ENCODE measurements at places on chromosomes 5 and 9. TPM values are rescaled to one million over a fixed set of nuclear protein-coding genes. Genes with fewer than 3 reads are reported as not detected.

GRCh38 chr5:68554571-68555279, 339.2 kb downstream of the PIK3R1 start:
- H3K4me3 ChIP-seq = no peak overlapping the region
- DNase-seq = no peak
- H3K27ac ChIP-seq = no peak overlapping the region

The SCGB3A2 gene
- not detected for total RNA-seq

GRCh38 chr5:84622461-84622860, 237.8 kb upstream of the EDIL3 start:
- no peak for DNase-seq
- no peaks in the 10 kb centered on the region for H3K27me3 ChIP-seq
- H3K27ac ChIP-seq = no peak overlapping the region
- no peak overlapping the region for H3K4me3 ChIP-seq
- no peaks in the 10 kb centered on the region for H3K36me3 ChIP-seq

GRCh38 chr9:114551750-114552685, 35.6 kb upstream of the ATP6V1G1 start:
- H3K36me3 ChIP-seq = no peaks in the 10 kb centered on the region
- peaks cover 13% of the 10 kb centered on the region for H3K4me1 ChIP-seq
- H3K4me3 ChIP-seq = no peak overlapping the region
- peak; percentile 68 for DNase-seq
- peak overlapping the region; percentile 38 for H3K27ac ChIP-seq

DNA sequence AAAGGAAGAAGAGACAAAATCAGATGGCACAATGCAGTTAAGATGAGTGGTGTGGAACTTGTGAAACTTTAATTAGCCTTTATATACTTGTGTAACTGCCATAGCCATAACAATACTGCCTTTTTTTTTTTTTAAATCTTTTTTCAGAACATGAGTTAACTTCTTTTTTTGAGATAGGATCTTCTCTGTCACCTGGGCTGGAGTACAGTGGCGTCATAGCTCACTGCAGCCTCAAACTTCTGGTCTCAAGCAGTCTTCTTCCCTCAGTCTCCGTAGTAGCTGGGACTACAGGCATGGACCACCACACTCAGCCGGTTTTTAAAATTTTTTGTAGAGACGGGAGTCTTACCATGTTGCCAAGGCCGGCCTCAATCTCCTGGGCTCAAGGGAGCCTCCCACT, 37.2 kb downstream of the GPBP1 start:
- H3K4me3 ChIP-seq = no peak overlapping the region
- H3K4me1 ChIP-seq = peaks cover 46% of the 10 kb centered on the region
- DNase-seq = no peak
- no peak overlapping the region for H3K27ac ChIP-seq
- no peaks in the 10 kb centered on the region for H3K36me3 ChIP-seq

GRCh38 chr9:33510262-33511183, 13.5 kb upstream of the ANKRD18B start:
- DNase-seq = peak; percentile 79
- H3K27ac ChIP-seq = peak overlapping the region; percentile 85
- H3K36me3 ChIP-seq = no peaks in the 10 kb centered on the region
- H3K27me3 ChIP-seq = no peaks in the 10 kb centered on the region
- H3K4me3 ChIP-seq = peak overlapping the region; percentile 49
- H3K4me1 ChIP-seq = no peaks in the 10 kb centered on the region

The LCN2 gene
- not detected for total RNA-seq

GRCh38 chr5:67200809-67201562, 4.4 kb upstream of the CD180 start:
- peaks cover 6% of the 10 kb centered on the region for H3K4me1 ChIP-seq
- no peaks in the 10 kb centered on the region for H3K27me3 ChIP-seq
- H3K36me3 ChIP-seq = no peaks in the 10 kb centered on the region
- DNase-seq = no peak
- H3K27ac ChIP-seq = no peak overlapping the region

- H3K4me3 ChIP-seq = no peak overlapping the region
- no peak overlapping the region for H3K27ac ChIP-seq
- no peaks in the 10 kb centered on the region for H3K4me1 ChIP-seq
- H3K27me3 ChIP-seq = peaks cover 14% of the 10 kb centered on the region
- H3K36me3 ChIP-seq = no peaks in the 10 kb centered on the region
Observed at GRCh38 chr9:135463140-135463539, 16.4 kb upstream of the PPP1R26 start.

DNA sequence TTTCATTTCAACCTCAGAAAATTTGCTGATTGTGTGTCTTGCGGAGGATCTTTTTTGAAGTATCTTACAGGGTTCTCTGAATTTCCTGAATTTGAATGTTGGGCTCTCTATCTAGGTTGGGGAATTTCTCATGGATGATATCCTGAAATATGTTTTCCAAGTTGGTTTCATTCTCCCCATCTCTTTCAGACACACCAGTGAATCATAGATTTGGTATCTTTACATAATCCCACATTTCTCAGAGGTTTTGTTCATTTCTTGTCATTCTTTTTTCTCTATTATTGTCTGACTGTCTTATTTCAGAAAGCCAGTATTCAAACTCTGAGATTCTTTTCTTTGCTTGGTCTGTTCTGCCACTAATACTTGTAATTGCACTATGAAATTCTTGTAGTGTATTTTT, 456.9 kb downstream of the PRELID2 start:
- no peaks in the 10 kb centered on the region for H3K36me3 ChIP-seq
- H3K4me3 ChIP-seq = no peak overlapping the region
- H3K27me3 ChIP-seq = no peaks in the 10 kb centered on the region
- no peaks in the 10 kb centered on the region for H3K4me1 ChIP-seq
- no peak for DNase-seq
- no peak overlapping the region for H3K27ac ChIP-seq

The ANKRD18B gene
- total RNA-seq = not detected

The TRIM14 gene
- 13.2 TPM for total RNA-seq

DNA sequence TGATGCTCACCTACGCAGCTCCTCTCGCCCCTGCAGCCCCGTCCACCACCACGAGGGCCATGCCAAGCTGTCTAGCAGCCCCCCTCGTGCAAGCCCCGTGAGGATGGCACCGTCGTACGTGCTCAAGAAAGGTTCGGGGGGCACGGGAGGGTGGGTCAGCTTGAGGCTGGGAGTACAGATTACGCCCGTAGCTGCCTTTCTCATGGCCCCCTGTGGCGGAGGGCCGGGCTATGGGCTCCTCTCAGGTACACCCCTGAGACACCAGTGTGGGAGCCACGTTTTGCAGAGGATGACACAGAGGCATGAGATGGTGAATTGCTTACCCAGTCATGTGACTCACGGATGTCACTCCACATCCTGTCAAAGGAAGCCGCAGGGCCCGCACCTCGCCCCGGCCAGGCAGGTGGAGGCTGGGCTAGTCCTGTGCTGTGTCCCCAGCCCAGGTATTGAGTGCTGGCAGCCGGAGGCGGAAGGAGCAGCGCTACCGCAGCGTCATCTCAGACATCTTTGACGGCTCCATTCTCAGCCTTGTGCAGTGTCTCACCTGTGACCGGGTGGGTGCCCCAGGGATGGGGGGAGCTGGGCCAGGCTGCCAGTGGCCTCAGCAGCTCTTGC, 33.7 kb downstream of the USP20 start:
- no peak for DNase-seq
- no peak overlapping the region for H3K27ac ChIP-seq
- peaks cover 20% of the 10 kb centered on the region for H3K36me3 ChIP-seq
- H3K4me1 ChIP-seq = no peaks in the 10 kb centered on the region
- no peak overlapping the region for H3K4me3 ChIP-seq

The RAD17 gene
- 18.3 TPM for total RNA-seq

- H3K4me1 ChIP-seq = no peaks in the 10 kb centered on the region
- no peaks in the 10 kb centered on the region for H3K27me3 ChIP-seq
- H3K36me3 ChIP-seq = no peaks in the 10 kb centered on the region
- no peak overlapping the region for H3K27ac ChIP-seq
- DNase-seq = no peak
Observed at GRCh38 chr5:145495196-145495595, 339.9 kb downstream of the PRELID2 start.

GRCh38 chr5:50856401-50857119, 190.1 kb downstream of the PARP8 start:
- no peak for DNase-seq
- H3K27me3 ChIP-seq = no peaks in the 10 kb centered on the region
- no peaks in the 10 kb centered on the region for H3K4me1 ChIP-seq
- no peak overlapping the region for H3K27ac ChIP-seq
- no peak overlapping the region for H3K4me3 ChIP-seq

- H3K4me1 ChIP-seq = no peaks in the 10 kb centered on the region
- H3K36me3 ChIP-seq = no peaks in the 10 kb centered on the region
- no peak overlapping the region for H3K4me3 ChIP-seq
- H3K27ac ChIP-seq = no peak overlapping the region
- DNase-seq = no peak
Observed at GRCh38 chr5:53873235-53873634, 312.8 kb downstream of the NDUFS4 start.

All from sigmoid colon (tissue), 7 donors.